Endothelial cell of umbilical vein (primary cell): ENCODE measurements at places on chromosomes 1 and 21. TPM values are rescaled to one million over a fixed set of nuclear protein-coding genes. Genes with fewer than 3 reads are reported as not detected.
A peak's percentile ranks its signal among the peaks of the same experiment; 100 is the strongest.

- DNase-seq: no peak
Observed at GRCh38 chr1:94903280-94904009, 23.5 kb downstream of the CNN3 start.

DNA sequence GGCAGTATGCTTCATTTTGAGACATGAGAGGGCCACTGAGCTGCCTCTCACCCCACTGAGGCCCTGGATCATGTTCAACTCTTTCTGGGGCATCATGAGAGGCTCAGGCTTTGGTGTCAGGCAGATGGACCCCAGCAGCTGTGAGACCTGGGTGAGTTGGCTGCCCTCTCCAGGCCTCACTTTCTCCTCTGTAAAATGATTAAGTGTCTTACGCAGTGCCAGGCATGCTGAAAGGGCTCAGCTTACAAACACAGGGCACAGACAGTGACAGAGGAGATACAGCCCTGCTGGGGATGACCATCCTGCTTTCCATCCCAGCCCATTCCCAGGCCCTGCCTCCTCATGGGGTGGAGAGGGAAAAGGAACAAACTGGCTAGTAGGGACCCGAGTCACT is 387.4 kb downstream of the MATN1 start:
- no peak for DNase-seq

- no peak for DNase-seq
Observed at GRCh38 chr1:116765962-116766361, 11.7 kb downstream of the CD2 start.

GRCh38 chr1:3398396-3399140 is 55.9 kb upstream of the ARHGEF16 start:
- DNase-seq: no peak

DNA sequence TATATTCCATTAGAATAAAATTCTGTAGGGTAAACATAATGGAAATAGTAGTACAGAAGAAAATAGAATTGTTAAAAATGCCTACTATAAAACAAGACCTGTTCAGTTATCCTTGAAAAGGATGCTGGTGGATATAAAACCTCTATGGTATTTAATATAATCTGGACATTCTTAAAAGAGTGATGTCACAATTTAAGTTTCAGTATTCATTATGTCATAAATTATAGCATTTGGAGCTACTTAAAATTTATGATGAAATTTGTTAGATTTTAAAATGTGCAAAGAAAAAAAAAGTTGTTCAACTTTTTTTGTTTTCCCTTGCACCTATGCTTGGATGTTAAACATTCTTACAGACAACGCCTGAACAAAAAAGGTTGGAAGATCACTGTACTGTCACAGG is 50.3 kb downstream of the USP48 start:
- no peak for DNase-seq

- no peak for DNase-seq
Observed at GRCh38 chr1:244548558-244549115, 87.6 kb downstream of the CATSPERE start.

GRCh38 chr21:40049031-40049930 is 182.0 kb downstream of the PCP4 start:
- no peak for DNase-seq

GRCh38 chr21:28669321-28669720 is 323.4 kb downstream of the LTN1 start:
- no peak for DNase-seq

DNA sequence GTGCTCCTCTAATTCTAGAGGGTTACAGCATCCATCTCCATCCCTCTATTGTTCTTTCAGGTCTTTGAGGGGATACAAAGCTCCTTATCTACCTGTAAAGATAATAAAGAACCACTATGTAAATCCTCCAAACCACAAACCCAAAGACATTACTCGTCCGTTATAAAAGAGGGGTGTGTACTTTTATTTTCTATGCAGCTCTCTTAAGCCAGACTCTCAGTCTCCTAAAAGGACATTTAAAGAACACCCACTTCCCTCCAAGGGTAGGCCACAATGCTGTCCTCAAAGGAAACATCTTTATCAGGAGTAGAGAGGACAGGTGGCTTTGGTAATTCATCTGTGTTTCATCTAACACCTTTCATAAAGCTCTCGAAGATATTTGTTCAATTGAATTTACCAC is 67.9 kb upstream of the DYNLT5 start:
- no peak for DNase-seq

- no peak for DNase-seq
Observed at GRCh38 chr21:29318354-29318753, 19.6 kb downstream of the BACH1 start.

- DNase-seq: peak; percentile 35
Observed at GRCh38 chr21:35294231-35294898, 245.3 kb upstream of the RUNX1 start.

- no peak for DNase-seq
Observed at GRCh38 chr1:45924736-45925135, 121.3 kb downstream of the MAST2 start.

DNA sequence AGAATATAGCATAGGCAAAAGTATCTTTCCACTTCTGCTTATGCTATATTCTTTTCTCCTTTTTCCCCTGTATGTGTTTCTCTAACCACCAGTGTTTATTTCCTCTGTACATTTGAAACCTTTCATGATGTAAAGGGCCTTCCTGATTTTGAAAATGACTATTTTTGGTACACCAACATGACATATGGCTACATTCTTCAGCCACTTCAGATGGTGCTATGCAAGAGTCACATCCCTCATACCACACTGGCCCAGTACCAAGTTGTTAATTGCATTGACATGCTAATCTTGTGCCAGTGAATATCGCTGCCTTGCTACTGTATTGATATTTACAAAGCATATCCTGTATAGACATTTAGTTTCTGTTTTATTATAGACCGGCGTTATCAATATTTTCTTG is 408.7 kb downstream of the NCAM2 start:
- DNase-seq: no peak

GRCh38 chr1:165218731-165219130 is 137.8 kb downstream of the LMX1A start:
- DNase-seq: no peak

- peak; percentile 27 for DNase-seq
Observed at GRCh38 chr1:89200663-89201062, 1.9 kb upstream of the GBP4 start.

GRCh38 chr1:67647036-67647798 is 37.8 kb upstream of the GADD45A start:
- DNase-seq: peak; percentile 30

DNA sequence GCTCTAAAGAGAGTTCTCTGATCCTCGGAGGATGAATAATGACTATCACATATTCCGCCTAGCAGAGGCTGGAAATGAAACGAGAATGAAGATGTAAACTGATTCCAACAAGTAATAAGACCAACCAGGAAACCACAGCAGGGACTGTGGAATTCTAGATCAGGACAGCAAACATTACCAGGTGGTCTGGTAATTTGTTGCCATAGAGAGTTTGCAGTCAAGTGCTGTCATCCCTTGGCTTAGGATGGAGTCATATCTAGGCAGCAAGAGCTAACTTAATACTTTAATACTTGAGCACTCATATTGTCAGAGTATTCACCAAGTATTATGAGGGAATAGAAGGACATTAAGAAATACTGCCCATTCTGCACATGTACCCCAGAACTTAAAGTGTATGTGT is 45.1 kb upstream of the MUTYH start:
- no peak for DNase-seq

- peak; percentile 35 for DNase-seq
Observed at GRCh38 chr21:38913120-38913892, 107.6 kb downstream of the ETS2 start.

GRCh38 chr1:202942426-202942825 is 15.4 kb upstream of the KLHL12 start:
- no peak for DNase-seq

DNA sequence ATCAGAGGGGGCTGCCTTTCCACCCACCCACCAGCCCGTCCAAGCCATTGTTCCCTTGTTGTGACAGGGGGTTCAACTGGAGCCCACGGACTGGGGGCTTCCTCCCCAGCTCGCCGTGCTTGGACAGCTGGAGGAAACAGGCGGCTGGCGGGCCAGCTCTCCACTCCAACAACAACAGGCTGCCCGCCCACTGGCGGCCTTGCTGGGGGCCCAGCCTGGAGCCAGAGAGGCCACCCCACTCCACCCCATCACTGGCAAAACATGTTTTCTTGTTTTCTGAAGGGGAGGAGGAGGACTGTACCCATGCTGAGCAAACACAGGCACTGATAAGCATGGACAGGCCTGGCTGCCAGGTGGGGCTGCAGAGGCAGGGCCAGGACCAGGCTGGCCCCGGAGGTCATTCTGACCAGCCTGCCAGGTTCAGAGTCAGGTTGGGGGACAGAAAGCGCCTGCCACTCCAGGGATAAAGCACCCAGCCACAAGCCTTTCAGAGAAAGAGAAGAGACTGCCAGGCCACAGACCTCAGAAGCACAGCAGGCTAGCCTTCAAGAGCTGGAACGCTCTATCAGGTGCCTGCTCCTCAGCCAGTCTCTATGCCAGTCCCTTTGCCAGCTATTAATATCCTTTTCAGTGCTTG is 32.8 kb downstream of the GJA4 start:
- DNase-seq: peak; percentile 97

- DNase-seq: no peak
Observed at GRCh38 chr1:157400766-157401165, 151.5 kb downstream of the FCRL5 start.

GRCh38 chr1:154819628-154820590 is 50.2 kb downstream of the KCNN3 start:
- DNase-seq: no peak

DNA sequence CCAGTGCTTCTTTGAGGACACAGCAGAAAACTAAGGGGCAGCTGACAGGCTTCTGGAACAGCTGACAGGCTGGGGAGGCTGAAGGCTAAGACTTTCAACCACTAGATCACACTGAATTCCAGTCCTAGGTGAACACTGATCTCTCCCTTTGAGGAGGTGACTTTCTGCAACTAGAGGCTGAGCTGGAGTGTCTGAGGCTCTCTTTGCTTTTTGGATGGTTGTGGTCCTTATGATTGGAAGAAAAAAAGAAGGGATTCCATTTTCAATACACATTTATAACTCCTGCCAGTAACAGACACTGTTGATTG is 1.4 kb downstream of the IL6R start:
- no peak for DNase-seq

GRCh38 chr1:33007190-33008050 is 29.3 kb downstream of the AK2 start:
- DNase-seq: peak; percentile 89

- no peak for DNase-seq
Observed at GRCh38 chr1:34199927-34200326, 23.2 kb downstream of the C1orf94 start.

- DNase-seq: peak; percentile 26
Observed at GRCh38 chr1:53197291-53198200, 922 bp downstream of the CPT2 start.

DNA sequence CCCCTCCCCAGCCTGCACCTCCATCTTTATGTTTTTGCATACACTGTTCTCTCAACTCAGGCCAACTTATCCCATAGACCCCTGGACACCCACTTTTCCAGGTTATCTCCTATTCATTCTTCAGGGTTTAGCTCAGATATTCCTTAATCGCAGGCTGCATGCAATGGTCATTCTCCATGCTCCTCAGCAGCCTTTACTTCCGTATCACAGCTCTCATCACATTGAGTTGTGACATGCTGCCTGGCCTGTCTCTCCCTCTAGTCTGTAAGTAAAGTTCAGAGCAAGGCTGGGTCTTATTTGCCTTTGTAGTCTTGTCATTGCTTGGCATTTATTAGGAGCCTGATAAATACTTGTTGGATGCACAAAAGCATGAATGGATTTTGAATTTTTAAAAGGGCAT is 6.9 kb downstream of the DNAJC6 start:
- no peak for DNase-seq

DNA sequence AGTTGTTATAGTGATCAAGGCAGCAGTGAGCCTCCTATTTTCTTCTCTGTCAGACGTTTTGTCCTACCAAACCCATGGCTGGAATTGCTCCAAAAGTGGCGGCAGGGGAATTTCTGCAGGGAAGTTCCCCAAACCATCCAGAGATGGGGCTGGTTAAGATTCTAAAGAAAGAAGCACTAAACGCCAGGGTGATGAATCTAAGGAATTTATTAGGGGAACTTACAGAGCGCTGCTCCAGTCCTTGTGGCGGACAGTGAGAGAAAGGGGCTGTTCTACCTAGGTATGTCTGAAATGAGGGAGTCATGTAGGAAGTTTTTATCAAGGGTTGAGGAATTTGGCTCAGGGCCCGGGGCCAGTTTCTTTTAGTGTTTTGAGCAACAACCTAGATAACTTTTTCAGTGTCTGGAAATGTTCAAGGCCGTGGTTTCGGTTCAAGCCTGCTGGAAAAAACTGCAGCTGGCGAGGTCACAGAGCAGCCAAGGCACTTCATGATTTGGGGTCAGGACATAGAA is 222.4 kb upstream of the B3GALT2 start:
- peak; percentile 83 for DNase-seq

- DNase-seq: no peak
Observed at GRCh38 chr1:225476100-225476511, 48.3 kb upstream of the LBR start.

DNA sequence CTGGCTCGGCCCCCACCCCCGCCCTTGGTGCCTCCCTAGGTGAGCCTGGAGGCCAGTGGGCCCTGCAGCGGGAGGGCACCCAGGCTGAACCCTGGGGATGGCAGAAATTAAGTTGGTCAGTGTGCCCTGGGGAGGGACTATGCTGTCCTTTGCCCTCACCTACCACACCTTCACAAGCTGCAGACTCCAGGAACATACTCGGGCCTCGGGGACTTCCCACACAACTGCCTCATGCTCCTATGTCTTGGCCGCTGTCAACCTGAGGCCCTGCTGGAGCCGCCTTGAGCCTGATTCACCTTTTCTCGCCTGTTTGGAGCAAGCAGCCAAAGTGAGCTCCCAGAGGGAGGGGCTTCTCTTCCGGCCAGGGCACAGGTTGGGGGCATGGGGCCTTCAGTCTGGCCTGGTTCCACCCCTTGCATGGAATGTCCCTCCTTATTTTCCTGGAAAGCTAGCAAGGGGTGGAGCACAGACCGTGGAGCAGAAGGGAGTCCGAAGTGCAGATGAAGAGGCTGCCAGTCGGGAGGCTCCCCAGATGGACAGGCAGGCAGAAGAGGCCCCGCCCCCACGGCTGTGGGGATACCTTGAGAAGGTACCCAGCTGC is 24.7 kb downstream of the KNCN start:
- no peak for DNase-seq

DNA sequence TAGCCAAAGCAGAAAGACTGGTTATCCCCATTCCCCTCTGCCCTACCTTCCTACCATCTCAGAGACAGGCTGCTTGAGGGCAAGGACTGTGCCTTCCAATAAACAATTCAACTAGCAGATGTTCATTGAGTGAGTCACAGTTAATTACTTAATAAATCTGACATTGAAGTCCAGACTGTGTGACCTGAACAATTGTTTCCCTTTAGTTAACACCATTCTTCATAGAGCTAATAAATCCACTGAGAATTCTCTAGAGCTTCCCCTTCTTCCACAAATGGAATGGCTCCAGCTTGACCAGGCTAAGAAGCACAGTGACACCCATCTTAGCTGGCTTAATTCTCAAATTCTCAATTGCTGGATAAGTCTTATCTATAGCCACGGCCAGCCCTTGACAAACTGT is 61.9 kb upstream of the GJA5 start:
- peak; percentile 80 for DNase-seq

Gene SLFNL1
- 0.14 and 0.25 TPM in 2 replicates for polyA plus RNA-seq

Gene PLEKHN1
- polyA plus RNA-seq: 0.29 and 0.35 TPM in 2 replicates

Gene KIF14
- 1.0 and 1.5 TPM in 2 replicates for polyA plus RNA-seq

Gene C1orf141
- polyA plus RNA-seq: not detected in 2 replicates

Gene IQCC
- 1.1 and 1.3 TPM in 2 replicates for polyA plus RNA-seq

Gene URB1
- polyA plus RNA-seq: 8.0 and 8.3 TPM in 2 replicates

Gene RNU1-3
- under 0.01 and 206 TPM in 2 replicates for polyA plus RNA-seq

Gene AMY1C
- polyA plus RNA-seq: not detected in 2 replicates

Gene COL9A2
- 0.29 and 0.69 TPM in 2 replicates for polyA plus RNA-seq

Gene GFI1
- polyA plus RNA-seq: 0.22 TPM in 2 replicates

Gene OR10J1
- not detected in 2 replicates for polyA plus RNA-seq

Gene ACTA1
- 0.24 and 0.33 TPM in 2 replicates for polyA plus RNA-seq

Gene TEX38
- not detected in 2 replicates for polyA plus RNA-seq

Gene LENEP
- not detected in 2 replicates for polyA plus RNA-seq

Gene ANKRD35
- 0.10 and 0.15 TPM in 2 replicates for polyA plus RNA-seq

Gene ETV3L
- polyA plus RNA-seq: not detected in 2 replicates
